ENCODE measurements at places on chromosomes 13 and 19.
A peak's percentile ranks its signal among the peaks of the same experiment; 100 is the strongest.

- DNase-seq, result no peak
Observed at GRCh38 chr13:33179463-33179862, 106.1 kb downstream of the STARD13 start.

GRCh38 chr19:13398780-13399726 lies 107.2 kb downstream of the CACNA1A start:
- peak; percentile 47 for DNase-seq

DNA sequence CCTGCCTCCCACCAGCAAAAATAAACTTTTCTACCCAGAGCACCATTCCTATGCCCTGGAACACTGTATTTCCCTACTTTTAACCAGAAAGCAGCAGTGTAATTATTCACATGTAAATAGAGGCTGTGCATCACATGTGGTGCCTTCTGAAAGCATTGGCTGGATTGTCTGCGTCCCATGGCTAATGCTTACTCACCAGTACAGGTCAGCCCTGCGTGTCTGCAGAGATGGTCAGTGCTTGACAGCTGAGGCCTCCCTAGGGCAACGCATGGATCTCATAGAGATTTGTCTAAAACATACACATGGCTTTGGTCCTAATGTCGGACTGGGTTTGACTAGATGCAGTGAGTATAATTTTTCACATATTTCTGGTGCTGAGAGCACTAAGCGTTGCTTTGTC lies 64.2 kb downstream of the DPY19L3 start:
- DNase-seq, result no peak

GRCh38 chr19:12703046-12703445 lies 6.6 kb upstream of the FBXW9 start:
- no peak for DNase-seq

DNA sequence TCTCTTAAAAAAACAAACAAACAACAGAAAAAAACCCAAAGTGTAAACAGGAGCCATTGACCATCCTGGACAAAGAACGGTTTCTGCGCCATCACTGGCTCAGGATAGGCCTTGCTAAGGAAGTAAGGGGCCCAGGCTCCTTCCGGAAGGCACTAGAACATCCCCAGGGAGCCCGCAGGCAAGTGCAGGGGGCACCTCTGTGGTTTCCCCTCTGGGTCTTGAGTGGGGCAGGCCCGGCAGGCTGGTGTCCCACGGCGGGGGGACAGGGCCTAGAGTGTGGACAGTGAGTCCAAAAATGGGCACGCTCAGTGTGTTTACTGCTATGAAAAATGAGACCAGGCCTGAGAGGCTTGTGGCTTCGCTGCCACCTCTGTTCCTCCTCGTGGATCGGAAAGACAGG lies 14.8 kb upstream of the RANBP3 start:
- no peak for DNase-seq

DNA sequence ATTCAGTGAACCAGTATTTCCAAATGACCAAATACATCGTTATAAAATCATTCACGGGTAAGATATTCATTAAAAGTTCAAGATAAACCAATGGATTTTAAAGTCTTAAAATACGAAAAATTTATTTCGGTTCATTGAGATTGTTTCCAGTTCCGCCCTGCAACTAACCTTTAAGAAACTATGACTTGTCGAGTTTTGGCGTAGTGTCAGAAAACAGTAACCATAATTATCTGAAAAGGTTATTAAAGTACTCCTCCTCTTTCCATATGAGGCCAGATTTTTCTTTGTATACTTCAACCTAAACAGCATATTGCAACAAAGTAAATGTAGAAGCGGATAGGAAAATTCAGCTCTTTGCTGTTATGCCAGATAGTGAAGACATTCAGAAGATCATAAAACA lies 26.1 kb downstream of the LPAR6 start:
- no peak for DNase-seq

DNA sequence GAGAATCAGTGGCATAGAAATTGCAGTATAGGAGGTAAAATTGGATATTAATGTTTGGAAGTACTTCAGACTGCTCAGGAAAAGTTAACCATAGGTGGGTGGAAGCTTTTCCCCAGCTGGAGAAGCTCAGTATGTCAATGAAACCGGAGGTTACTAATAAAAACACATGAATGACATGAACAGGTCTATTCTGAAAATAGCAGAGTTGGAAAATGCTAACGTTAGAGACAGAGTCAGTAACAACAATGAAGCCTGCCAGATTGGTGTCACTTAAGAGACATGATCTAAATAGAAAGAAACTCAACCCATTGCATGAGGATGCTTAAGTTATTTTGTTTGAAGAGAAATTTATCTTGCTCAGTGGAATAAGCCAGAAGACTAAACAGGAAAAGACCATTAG lies 364.5 kb downstream of the DNAJC15 start:
- DNase-seq, result no peak

DNA sequence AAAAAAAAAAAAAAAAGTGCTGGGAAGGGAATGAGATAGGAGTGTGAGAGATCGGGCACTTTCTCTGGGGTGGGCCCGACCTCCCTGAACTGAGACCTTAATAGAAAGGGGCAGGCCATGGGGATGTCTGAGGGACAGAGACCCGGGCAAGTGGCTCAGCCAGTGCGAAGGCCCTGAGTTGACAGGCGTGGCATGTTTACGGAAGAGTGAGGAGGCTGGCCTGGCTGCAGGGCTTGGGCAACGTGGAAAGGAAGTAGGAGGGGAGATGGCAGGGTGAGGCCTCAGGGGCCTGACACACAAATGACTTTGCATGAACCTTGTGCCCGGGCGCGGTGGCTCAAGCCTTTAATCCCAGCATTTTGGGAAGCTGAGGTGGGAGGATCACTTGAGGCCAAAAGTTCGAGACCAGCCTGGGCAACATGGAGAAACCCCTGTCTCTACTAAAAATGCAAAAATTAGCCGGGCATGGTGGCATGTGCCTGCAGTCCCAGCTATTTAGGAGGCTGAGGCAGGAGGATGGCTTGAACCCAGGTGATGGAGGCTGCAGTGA lies 13.9 kb downstream of the FCHO1 start:
- DNase-seq, result no peak

GRCh38 chr13:39525506-39525905 lies 77.5 kb downstream of the LHFPL6 start:
- DNase-seq, result no peak

DNA sequence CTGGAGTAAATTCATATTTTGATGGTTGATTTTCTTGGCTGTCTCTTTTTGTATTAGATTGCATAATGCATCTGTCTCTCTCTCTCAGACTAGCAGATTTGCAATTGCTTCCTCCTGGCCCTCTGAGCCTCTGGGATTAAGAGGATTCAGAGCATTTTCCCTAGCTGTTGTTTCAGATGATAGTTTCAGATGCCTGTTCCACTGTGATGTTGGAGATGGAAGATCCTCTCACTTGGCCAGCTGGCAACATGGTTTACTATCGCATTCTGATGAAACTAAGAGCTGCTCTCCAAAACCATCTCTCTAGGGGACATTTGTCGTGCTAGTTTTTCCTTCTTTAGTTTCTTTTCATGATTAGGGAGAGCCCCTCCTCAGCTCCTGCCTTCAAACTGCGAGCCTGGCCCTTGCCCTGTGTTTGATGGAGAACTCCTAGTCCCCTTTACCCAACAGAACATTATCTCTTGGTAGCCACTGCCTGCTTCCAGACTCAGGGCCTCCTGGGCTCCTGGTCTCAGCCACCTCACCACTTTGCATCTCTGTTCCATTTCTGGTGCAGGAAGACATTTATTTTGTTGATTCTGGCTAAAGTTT lies 244.6 kb downstream of the B3GLCT start:
- DNase-seq, result no peak

DNA sequence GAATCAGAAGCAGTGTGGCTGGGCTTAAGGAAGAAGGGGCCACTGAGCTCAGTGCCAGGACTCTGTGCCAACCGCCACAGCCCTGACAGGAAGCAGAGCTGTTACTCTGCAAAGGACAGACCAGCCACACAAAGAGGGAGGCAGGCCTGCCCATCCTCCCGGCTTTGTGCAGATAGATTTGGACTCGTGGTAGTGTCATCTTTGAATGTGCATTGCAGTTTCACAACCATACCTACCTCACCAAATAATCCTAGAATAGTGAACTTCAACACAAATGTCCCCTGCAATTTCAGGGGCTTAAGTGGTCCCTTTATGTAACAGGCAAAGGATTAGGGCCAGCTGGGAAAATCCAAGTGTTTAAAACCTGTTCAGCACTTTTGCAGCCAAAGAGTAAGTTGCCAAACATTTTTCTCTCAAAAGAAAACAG lies 55.1 kb upstream of the CLDN10 start:
- DNase-seq, result no peak

DNA sequence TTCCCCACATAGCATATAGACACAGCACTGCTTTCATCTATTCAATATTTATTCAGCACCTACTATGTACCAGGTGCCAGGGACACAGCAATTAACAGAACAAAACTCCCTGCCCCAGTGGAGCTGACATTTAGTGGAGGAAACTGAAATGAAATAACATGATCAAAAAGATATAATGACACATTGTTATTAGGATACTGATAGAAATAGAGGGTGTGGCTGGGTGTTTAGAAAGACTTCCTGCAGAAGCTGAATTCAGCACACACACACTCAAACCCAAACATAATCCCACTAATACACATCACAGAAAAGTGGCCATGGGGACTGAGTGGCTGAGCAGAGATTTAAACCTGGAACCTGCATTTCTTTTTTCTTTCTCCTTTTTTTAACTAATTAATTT lies 3.8 kb upstream of the CDC37 start:
- DNase-seq, result no peak

DNA sequence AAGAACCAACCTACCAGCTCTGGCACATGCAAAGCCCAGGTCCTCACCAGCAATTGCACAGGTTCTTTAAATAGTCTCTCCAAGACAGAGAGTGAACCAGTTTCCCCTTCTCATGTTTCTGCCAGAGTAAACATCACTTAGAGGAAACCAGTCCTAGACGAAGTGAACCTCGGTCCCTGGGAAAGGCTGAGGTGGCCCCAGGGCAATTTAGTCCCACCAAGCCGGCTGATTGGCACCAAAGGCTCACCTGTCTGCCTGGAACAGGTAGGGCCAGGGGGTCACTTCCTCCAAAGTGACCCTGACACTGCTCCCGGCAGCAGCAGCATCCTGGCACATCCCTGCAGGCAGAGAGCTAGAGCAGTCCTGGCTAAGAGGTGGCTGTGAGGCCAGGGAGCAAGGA lies 122.9 kb upstream of the ZNF507 start:
- DNase-seq, result no peak

DNA sequence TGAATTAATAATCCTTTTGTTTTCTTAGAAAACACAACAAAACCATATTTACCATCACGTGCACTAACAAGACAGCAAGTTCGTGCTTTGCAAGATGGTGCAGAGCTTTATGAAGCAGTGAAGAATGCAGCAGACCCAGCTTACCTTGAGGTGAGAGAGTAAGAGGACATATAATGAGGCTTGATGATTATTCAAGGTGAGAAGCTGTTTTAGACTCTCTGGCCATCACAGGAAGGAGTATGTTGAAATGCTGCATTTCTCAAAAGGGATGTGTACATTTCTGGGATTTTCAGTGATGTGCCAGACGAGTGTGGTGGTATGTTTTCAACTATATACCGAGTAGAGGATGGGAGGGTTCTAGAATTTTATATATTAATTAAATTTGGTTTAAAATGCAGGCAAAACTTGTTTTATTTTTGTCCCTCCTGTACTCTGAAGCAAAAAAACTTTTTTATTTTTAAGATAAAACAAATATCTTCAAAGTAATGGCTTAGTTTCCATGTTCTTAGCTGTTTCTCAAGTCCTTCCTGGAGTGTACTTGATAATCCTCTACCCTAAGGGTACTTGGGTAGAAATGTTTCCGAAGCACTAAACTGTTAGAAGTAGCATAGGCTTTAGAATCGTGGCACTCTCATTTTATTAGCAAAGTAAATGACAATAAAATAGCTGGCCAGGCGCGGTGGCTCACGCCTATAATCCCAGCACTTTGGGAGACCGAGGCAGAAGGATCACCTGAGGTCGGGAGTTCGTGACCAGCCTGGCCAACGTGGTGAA lies 51.1 kb downstream of the N4BP2L1 start:
- DNase-seq, result no peak

- no peak for DNase-seq
Observed at GRCh38 chr13:101230271-101230890, 185.9 kb downstream of the NALCN start.

DNA sequence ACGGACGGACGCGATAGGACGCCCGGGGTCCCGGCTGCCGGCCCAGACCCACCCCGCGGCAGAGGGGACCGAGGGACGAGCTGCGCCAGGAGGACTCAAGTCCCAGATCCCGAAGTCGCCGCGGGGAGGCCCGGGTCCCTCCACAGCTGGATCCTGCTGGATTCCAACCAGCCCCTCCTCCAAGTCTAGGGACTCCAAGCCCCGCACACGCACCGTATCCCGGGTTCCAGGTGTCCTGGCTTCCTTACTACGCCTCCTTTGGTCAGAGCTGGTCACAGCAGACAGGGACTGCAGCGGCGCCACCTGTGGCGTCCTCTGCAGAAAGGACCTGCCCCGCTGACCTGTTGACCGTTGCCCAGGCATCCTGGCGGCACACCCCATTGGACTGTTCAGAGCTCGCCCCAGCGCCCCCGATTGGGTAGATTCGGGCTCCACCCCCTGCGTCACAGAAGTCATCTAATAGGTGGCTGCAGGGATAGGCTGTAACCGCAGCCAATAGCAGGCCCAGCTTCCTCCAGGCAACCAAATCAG lies 29.0 kb upstream of the ZNF709 start:
- no peak for DNase-seq
